ENCODE measurements at places on chromosomes 1 and 21.
A peak's percentile ranks its signal among the peaks of the same experiment; 100 is the strongest.

- no peak for DNase-seq
Measured at GRCh38 chr1:53431805-53432565, 27.2 kb upstream of the DMRTB1 start.

DNA sequence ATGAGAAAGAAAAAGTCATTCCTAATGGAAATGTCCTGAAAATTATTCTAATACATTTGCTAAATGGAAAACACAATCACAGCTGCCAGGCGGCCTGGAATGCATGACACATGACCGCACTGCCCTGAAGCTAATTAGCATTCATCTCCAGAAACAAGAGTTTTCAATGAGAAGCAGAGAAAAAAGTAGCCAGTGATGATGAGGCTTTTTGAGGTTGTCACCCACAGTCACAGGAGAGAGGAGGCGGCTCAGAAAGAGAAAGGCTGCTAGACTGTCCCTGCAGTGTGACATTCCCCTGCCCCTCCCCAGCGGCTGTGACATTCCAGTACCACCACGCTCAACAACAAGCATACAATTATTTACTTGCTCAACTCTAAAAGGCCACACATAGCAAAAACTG, 122.9 kb upstream of the KRTAP19-8 start:
- DNase-seq = no peak

GRCh38 chr1:181430015-181430885, 53.1 kb upstream of the CACNA1E start:
- no peak for DNase-seq

DNA sequence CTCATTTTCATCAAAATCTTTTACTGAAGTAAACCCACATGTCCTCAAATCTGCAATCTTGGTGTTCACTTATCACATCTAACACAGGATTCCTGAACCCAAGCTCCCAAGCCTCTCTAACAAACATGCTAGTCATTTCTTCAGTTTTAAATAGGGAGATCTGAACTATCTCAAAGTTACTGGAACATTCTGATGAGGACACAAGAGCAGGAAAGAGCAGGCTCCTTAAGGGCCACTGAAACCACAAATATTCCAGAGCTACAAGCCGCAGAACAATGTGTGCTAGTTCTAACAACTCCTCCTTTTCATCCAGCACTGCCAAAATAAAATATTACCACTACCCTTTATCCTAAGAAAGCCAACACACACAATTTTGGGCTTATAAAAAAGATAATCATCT, 38.9 kb downstream of the WARS2 start:
- no peak for DNase-seq

DNA sequence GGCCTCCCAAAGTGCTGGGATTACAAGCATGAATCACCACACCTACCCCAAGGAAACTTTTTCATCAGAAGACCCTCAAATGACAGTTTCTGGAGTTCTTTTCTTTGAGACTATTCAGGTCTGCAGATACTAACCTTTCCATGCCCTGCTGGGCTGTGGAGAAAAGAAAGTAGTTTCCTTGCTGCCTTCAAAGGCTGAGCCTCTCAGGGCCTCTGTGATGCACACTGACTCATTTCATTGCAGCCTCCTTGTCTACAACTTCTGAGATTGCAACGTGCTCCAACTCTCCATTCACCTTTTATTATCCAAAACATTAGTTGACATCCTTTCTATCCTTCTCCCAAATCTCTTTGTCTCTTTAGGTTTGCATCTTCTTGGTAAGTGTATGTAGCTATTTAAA, 8.8 kb upstream of the SAMSN1 start:
- peak; percentile 33 for DNase-seq

GRCh38 chr1:115811140-115811828, 29.6 kb downstream of the NHLH2 start:
- DNase-seq = no peak

GRCh38 chr1:156070548-156070947, 9.6 kb downstream of the RAB25 start:
- no peak for DNase-seq

- no peak for DNase-seq
Measured at GRCh38 chr1:151238467-151238739, 16.1 kb upstream of the PSMD4 start.

DNA sequence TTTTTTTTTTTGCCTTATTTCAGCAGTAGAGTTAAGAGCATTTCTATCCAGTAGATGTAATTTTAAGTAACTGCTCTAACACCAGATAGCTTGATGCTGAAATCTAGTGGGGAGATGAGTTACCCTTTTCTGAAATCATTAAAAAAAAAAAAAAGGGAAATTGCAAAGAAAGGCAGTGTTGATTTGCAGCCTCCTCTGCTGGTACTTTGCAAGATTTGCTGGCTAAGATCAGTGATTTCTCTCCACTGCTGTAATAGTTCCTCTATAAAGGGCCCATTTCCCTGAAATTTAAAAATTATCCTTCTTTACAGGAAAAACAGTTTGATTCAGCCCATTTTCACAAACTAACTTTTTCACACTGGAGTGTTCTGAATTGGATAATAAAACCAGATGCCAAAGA, 120.6 kb downstream of the PTBP2 start:
- no peak for DNase-seq

GRCh38 chr1:6982443-6982842, 197.2 kb downstream of the CAMTA1 start:
- DNase-seq = no peak

DNA sequence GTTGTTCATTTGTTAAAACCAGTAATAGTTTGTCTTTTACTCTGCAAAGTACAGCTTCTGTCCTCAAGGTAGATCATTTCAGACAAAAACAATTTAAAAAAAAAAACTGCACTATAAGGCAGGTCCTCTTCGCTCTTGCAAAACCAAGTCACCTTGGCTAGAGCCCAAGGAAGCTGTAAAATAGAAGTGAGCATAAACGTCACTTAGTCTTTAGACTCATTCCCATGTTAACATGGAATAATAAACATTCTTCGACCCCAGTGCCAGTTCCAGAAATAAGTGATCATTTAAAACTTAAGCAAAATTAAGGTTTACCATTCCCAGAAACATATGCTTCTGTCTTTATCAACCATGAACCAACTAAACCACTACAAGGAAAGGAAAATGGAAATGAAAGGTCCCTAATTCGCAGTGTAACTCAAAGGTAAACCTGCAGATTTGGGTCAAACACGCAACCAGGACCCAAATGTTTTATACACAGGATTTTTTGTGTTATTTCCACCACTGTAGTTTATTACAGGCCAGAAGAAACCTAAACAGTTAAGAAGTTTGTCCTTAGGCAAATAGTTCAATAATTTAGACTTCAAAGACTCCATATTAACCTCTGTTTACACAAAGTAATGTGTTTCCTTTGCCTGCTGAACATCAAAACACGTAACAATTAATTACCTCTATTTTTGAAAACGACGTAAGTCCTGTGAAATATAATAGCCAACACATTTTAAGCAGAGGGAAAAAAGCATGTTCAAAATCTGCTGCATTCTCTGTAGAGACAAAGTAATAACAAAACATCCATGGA, 54.6 kb downstream of the TGFBR3 start:
- no peak for DNase-seq

Measured in activated CD4-positive, alpha-beta T cell treated with anti-CD3 and anti-CD28 coated beads, Interleukin-2, amount 50 U/mL, for 4 hours (primary cell).